ENCODE measurements at places on chromosomes 7 and 10.

GRCh38 chr7:102942868-102943267, 30.1 kb downstream of the LRRC17 start:
- DNase-seq, result no peak

GRCh38 chr7:121278120-121279021, 50.4 kb upstream of the WNT16 start:
- no peak for DNase-seq

DNA sequence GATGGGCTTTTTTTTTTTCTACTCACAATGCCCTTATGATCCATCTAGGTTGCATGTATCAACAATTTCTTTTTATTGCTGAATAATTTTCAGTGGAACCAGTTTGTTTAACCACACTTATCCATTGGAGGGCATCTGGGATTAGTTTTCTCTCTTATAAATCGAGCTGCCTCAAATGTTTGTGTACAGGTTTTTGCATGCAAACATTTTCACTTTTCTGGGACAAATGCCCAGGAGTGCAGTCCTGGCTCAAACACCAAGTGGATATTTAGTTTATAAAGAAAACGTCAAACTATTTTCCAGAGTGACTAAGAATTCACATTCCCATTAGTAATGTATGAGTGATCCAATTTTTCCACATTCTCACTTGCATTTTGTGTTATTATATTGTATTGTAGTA, 313.4 kb downstream of the CXCL12 start:
- no peak for DNase-seq

- DNase-seq, result no peak
Measured at GRCh38 chr10:129272866-129273650, 194.0 kb upstream of the MGMT start.

- DNase-seq, result no peak
Measured at GRCh38 chr10:5468262-5469106, 30.9 kb downstream of the CALML5 start.

DNA sequence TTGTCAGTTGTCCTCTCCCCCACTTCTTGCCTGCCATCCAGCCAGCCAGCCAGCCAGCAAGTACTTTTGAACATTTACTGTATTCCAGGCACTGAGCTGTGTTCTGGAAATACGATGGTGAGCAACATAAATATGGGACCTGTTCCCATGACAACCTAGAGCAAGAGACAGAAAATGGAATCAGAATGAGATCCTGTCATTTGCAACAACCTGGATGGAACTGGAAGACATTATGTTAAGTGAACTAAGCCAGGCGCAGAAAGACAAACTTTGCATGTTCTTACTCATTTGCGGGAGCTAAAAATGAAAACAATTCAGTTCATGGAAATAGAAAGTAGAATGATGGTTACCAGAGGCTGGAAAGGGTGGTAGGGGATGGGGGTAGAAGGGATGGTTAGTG, 140.7 kb downstream of the ICA1 start:
- DNase-seq, result no peak

DNA sequence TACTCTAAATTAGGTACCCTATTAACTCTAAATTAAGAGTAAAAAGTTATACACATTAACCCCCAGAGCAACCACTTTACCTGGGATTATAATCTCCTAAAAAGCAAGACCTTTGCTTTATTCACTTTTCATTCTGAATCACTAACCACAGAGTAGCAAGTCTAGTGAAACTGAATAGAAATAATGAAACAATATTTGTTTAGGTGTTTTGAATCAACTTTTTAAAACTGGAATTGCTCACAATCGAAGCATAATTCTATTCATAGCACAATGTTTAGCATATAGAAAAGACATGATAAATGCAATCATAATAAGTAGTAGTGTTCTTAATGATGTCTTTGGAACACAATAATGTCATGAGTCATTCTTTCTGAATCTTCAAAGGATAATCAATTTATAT, 37.0 kb upstream of the CASD1 start:
- no peak for DNase-seq

GRCh38 chr10:25756784-25757183, 177.2 kb upstream of the MYO3A start:
- DNase-seq, result no peak

GRCh38 chr10:69807696-69808095, 6.0 kb downstream of the COL13A1 start:
- DNase-seq, result no peak

DNA sequence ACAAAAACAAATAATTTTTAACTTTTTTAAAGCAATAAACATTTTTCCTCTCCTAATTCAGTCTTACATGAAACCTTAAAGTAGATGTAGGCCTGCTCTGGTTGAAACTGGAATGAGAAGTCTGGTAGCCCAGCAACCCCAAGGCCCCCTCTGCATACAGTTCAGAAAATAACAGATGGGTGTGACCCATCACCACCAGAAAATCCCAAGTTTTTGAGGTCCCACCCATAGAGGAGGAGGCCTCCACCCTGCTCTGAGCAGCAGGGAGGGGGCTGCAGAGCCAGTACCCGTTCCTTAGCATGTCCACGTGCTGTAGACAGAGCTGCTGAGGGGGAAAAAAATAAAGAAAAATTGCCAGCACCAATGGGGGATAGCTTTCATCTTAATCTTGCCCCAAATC, 122.7 kb downstream of the WNT2 start:
- DNase-seq, result no peak

GRCh38 chr7:76394957-76395356, 14.5 kb downstream of the SSC4D start:
- no peak for DNase-seq

- DNase-seq, result no peak
Measured at GRCh38 chr10:103350175-103350516, 794 bp downstream of the PCGF6 start.

Data from stimulated activated CD4-positive, alpha-beta T cell treated with anti-CD3 and anti-CD28 coated beads, Interleukin-12 subunit alpha, Interleukin-12 subunit beta, amount 100 ng/mL, for 4 hours (primary cell).